Endothelial cell (in vitro differentiated cells): ENCODE measurements at places on chromosomes 16 and 17. TPM values are rescaled to one million over a fixed set of nuclear protein-coding genes. Genes with fewer than 3 reads are reported as not detected.

The CES5A gene
- not detected for total RNA-seq

The NEK8 gene
- total RNA-seq: 6.7 TPM

The ITFG1 gene
- total RNA-seq: 66.3 TPM

The ABCC12 gene
- 0.31 TPM for total RNA-seq

The ALDH3A1 gene
- total RNA-seq: 0.31 TPM

The ZACN gene
- total RNA-seq: not detected

The KRT34 gene
- total RNA-seq: not detected

GRCh38 chr17:47869114-47869513 lies 18.2 kb upstream of the SP6 start:
- H3K27me3 ChIP-seq: peaks cover 12% of the 10 kb centered on the region
- no peaks in the 10 kb centered on the region for H3K36me3 ChIP-seq
- H3K27ac ChIP-seq: no peak overlapping the region
- H3K4me1 ChIP-seq: peaks cover 21% of the 10 kb centered on the region
- DNase-seq: no peak
- H3K4me3 ChIP-seq: no peak overlapping the region

GRCh38 chr16:11379420-11379819 lies 34.2 kb downstream of the RMI2 start:
- H3K27ac ChIP-seq: no peak overlapping the region
- H3K4me1 ChIP-seq: no peaks in the 10 kb centered on the region
- DNase-seq: no peak
- H3K27me3 ChIP-seq: peaks cover 2% of the 10 kb centered on the region
- no peaks in the 10 kb centered on the region for H3K36me3 ChIP-seq
- no peak overlapping the region for H3K4me3 ChIP-seq

- no peak overlapping the region for H3K27ac ChIP-seq
- peaks cover 7% of the 10 kb centered on the region for H3K27me3 ChIP-seq
- no peak overlapping the region for H3K4me3 ChIP-seq
- DNase-seq: no peak
These were observed 1.6 kb upstream of the EFTUD2 start for GRCh38 chr17:44900894-44901293.

- H3K4me1 ChIP-seq: peaks cover 5% of the 10 kb centered on the region
- H3K36me3 ChIP-seq: peaks cover 23% of the 10 kb centered on the region
- no peak for DNase-seq
These were observed 4.2 kb downstream of the DUSP3 start for GRCh38 chr17:43774304-43775250.

- H3K36me3 ChIP-seq: no peaks in the 10 kb centered on the region
- peaks cover 21% of the 10 kb centered on the region for H3K27me3 ChIP-seq
- no peak overlapping the region for H3K27ac ChIP-seq
- peak; percentile 45 for DNase-seq
- H3K4me1 ChIP-seq: peaks cover 5% of the 10 kb centered on the region
These were observed 76.4 kb downstream of the KCNJ12 start for GRCh38 chr17:21452377-21453143.

GRCh38 chr17:70597774-70598173 lies 428.4 kb downstream of the KCNJ2 start:
- H3K27ac ChIP-seq: no peak overlapping the region
- no peak overlapping the region for H3K4me3 ChIP-seq
- H3K36me3 ChIP-seq: no peaks in the 10 kb centered on the region
- H3K27me3 ChIP-seq: no peaks in the 10 kb centered on the region
- no peak for DNase-seq

DNA sequence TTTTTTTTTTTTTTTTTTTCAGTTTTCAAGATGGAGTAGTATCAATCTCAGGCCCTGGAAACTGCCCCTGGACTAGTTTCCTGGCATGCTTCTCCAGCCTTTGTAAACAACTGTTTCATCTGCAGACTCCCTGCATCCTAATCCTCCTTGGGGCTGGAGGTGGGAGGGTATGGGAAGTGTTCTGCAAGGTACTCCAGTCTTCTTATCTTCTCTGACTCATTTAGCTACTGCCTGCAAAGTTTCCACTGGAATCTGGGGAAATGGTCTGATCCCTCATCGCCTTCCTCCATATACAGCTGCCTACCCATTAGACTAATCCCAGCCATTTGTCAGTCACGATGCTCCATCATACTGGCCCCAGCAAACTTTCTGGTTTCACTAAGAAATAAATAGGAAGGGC lies 21.5 kb downstream of the COPZ2 start:
- DNase-seq: no peak
- peaks cover 10% of the 10 kb centered on the region for H3K4me1 ChIP-seq
- no peak overlapping the region for H3K27ac ChIP-seq
- H3K27me3 ChIP-seq: peaks cover 13% of the 10 kb centered on the region
- H3K4me3 ChIP-seq: no peak overlapping the region

DNA sequence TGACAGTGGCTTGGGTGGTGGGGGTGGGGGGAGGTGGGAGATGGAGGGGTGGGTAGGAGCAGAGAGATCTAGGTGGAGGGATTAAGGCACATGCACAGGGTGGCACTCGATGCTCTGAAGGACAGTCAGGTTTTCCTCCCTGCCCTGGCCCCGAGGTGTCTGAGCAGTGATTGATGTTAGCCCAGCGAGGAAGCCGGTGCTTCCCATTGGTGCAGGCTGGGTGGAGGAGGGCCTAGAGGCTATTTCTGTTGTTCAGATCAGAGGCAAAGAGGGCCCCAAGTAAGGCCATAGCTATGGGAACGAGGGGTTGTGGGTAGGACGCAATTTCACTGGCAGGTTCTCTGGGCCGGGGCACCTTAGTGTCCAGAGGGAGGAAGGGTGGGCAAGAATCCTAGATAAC lies 23.1 kb downstream of the CACNA1G start:
- H3K27me3 ChIP-seq: peaks cover 11% of the 10 kb centered on the region
- H3K4me3 ChIP-seq: no peak overlapping the region
- H3K27ac ChIP-seq: no peak overlapping the region
- no peak for DNase-seq

GRCh38 chr17:47982091-47982617 lies 11.2 kb downstream of the CDK5RAP3 start:
- no peak overlapping the region for H3K27ac ChIP-seq
- peaks cover 33% of the 10 kb centered on the region for H3K36me3 ChIP-seq
- DNase-seq: no peak
- peaks cover 2% of the 10 kb centered on the region for H3K4me1 ChIP-seq

DNA sequence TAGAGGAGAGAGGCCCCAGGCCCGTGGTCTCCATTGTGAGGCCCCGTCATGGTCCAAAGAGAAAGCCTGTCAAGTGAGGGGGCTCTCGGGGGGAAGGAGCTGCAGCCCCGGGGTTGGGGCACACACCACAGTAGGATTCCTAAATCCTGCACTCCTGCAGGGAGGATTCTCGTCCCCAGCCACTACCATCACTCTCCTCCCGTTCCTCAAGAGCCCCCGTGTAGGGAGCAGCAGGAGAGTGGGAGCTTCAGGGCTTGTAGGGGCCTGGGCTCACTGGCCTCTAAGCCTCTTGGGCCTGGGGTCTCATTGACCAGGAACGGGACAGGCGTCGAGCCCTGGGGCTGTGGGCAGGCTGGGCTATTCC lies 821 bp downstream of the C16orf86 start:
- H3K36me3 ChIP-seq: peaks cover 13% of the 10 kb centered on the region
- no peak for DNase-seq
- no peak overlapping the region for H3K27ac ChIP-seq
- H3K4me3 ChIP-seq: no peak overlapping the region
- H3K4me1 ChIP-seq: peaks cover 20% of the 10 kb centered on the region
